ENCODE measurements at places on chromosomes 7 and 10.

GRCh38 chr7:93145354-93145753, 2.8 kb downstream of the SAMD9L start:
- DNase-seq: no peak

GRCh38 chr10:88281592-88282347, 301.3 kb downstream of the RNLS start:
- DNase-seq: no peak

DNA sequence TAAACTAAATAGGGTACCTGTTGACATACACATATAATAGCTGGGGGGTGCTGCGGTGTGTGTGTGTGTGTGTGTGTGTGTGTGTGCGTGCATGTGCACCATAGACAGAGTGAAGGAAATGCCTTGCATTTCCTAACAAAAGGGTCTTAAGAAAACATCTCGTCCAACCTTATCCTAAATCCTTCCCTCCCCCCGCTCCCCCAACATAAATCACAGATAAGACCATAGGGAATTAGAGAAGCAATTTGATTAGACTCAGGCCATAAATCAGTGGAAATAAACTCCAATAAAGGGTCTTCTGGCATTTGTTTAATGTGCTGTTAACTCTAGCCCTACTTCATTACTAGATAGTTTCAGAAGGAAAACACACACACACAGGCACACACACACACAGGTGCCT, 148.5 kb downstream of the PPP1R17 start:
- no peak for DNase-seq

GRCh38 chr7:102830197-102830596, 81.4 kb downstream of the FAM185A start:
- no peak for DNase-seq

DNA sequence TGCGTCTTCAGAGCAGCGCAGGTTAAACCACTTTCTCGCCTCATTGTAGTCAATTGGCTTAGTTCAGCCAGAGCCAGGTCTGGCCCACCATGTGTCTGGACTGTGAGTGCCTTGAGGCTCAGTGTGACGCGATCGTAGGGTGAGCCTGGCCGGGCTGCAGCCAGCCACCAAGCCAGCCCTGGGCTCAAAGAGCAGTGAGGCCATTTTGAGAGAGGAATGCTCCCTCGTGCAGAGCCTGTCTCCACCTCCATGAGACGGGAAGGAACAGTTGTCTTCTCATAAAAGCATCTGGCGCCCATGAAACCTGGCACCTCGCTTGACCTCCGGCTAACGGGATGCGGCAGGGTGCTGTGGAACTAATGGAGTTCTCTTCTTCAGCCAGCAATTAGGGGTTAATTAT, 34.5 kb downstream of the LHPP start:
- DNase-seq: no peak

DNA sequence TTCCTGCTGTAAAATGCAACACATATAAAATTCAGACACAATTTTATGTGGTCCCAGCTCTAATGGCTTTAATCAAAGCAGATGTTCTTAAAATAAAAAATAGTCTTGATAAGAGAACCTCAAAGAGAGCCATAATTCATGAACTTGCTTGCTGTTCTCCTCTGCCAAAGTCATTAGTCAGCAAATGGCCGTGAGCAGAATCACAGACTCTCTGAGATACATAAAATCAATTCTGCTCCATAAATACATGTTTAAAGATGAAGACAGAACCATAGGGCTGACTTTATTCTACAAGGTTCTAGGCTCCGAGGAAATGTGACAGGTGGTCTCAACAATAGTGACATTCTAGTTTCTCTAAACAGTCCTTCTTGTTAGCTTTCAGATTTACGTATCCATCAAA, 29.8 kb downstream of the HSPA12A start:
- no peak for DNase-seq

- DNase-seq: no peak
Observed at GRCh38 chr7:7212612-7213011, 30.3 kb downstream of the C1GALT1 start.

GRCh38 chr10:48475943-48476278, 129.0 kb downstream of the ARHGAP22 start:
- no peak for DNase-seq

GRCh38 chr10:95208702-95209391, 14.8 kb downstream of the ACSM6 start:
- no peak for DNase-seq

GRCh38 chr7:76392531-76393115, 16.9 kb downstream of the SSC4D start:
- no peak for DNase-seq

- DNase-seq: no peak
Observed at GRCh38 chr7:73433924-73434700, 534 bp downstream of the FZD9 start.

DNA sequence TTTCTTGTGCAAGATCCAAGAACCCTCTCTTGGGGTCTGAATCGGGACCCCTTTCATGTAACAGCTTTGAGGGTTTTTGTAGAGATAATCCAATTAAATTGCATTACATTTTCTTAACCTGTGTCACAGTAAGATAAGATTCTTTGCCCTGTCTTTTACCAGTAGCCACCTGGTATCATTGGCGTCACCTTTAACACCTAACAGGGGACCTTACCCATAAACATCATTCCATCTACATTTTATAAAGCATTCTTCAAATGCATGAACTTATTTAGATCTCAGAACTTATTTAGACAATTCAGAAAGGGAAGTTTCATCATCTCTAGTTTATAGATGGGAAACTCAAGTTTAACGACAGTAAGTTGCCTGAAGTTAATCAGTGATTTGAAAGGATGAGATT, 106.4 kb upstream of the KLF6 start:
- no peak for DNase-seq

- no peak for DNase-seq
Observed at GRCh38 chr7:139422126-139422525, 61.3 kb downstream of the KLRG2 start.

DNA sequence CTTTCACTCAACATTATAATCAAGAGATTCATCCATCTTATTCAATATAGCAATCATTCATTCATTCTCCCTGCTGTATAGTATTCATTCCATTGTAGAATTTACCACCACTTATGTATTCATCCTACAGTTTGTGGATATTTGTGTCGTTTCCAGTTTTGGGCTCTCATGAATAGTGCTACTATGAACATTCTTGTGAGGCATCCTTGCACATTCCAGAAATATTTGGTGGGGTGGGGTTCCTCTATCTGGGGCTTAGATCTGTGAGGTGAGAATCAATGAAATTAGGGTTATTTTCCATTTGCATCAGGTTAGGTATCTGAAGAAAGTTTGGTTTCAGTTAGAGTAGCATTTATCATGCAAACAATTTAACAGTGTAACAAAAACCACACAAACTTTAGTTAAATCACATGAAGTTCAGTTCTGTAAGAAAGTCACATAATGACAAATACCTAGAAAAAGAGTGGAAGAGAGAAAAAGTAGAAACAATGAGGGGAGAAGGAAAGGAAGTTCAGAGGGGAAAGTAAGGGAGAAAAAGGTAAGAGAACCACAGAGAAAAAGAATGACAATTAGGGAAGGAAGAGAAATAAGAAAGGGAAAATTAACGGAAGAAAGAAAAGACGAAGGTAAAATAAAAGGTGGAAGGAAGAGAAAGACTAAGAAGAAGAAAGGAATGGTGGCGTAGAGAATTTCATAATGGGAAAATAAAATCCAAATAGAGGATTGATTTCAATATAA, 25.3 kb upstream of the CBLL1 start:
- DNase-seq: no peak

DNA sequence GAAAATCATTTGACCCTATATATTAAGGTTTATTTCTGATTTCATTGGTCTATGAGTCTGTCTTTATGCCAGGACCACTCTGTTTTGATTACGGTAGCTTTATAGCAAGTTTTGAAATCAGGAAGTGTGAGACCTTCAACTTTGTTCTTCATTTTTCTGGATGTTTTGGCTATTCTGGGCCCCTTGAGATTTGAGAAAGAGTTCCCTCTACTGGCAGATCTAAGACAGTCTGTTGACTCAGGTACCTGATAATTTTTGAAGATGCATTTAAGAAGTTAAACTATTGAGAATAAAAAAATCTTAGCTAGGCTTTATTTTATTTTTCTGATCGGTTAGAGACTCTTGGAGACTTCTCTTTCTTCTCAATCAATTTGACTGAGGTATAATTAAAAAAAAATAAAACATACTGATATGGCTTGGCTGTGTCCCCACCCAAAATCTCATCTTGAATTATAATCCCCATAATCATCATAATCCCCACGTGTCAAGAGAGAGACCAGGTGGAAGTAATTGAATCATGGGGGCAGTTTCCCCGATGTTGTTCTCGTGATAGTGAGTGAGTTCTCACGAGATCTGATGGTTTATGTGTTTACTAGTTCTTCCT, 209.2 kb downstream of the SNX10 start:
- DNase-seq: no peak

DNA sequence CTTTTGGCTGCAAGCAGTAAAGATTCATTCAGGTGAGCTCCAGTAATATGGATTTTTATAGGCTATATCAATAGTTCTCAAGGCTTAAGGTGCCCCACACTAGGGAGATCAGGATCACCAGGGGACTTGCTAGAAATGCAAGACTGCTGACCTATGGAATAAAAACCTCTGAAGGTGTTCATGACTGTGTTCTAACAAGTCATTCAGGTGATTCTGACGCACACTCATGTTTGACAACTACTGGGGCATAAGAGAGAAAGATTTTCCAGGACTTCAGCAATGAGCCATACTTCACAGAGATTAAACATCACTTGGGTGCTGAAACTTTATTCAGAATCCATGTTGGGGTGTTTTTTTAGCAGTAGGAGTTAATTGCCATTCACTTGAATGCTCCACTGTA, 4.8 kb upstream of the TAS2R38 start:
- DNase-seq: no peak

GRCh38 chr7:142745745-142746144, 3.5 kb upstream of the PRSS1 start:
- DNase-seq: no peak

DNA sequence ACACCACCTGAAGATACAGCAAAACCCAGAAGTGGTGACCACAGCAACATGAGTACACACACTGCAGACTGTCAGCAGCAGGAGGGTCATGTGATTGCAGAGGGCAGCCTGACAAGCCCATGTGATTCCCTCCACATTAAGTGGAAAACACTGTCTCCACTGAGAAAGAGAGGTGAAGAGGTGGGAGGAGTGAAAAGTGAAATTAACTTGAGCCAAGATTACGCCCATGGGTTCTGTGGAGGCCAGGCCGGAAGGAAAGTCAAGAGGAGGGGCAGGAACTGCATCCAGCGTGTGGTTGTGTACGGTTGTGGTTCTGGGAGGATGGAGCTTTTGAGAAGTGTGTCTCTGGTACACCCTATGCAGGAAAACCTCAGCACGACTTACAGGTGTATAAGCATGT, 138.5 kb downstream of the PLXNA4 start:
- no peak for DNase-seq

DNA sequence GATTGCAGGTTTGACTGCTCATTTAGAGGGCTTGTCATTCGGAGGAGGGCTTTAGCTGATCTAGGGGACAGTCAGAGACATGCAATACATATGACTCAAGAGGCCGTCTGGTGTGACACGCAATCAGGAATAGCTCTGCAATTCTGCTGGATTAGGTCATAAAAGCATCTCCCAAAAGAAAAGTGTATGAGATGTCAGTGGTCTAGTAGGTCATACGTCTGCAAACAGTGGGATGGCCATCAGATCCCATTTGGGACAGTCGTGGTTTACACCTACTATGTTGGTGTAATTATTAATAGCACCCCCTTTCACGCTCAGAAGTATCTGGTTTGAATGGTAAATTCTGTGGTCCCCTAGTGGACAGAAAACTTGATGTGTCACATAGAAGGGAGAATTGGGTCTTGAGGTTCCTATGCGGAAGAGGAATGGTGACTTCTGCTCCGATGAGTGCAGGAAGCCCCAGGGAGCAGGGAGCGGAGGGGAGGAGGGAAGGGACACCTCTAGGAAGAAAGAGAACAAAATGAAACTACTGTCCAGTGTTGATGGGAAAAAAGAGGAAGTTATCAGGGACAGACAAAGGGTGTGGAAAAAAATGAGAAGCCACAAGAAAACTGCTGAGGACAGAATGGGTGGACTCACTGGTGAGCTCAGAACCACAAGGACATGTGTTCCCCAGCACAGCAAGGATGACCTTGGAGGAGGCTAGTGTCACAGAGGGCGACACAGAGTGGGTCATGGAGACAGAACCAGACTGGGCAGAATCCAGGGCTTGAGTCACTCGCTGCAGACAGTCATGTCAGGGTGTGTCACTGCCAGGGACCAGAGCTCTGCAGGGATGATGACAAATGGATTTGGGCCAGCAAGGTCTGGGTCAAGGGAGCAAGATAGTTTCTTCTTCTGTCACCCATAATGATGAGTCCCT, 59.9 kb downstream of the MAP3K8 start:
- DNase-seq: no peak

- no peak for DNase-seq
Observed at GRCh38 chr7:31043051-31043471, 9.0 kb upstream of the ADCYAP1R1 start.

- DNase-seq: no peak
Observed at GRCh38 chr7:28961972-28962371, 3.8 kb upstream of the TRIL start.

- DNase-seq: no peak
Observed at GRCh38 chr10:88110822-88111221, 247.4 kb downstream of the PTEN start.

- no peak for DNase-seq
Observed at GRCh38 chr7:50085344-50085743, 7.7 kb downstream of the ZPBP start.

GRCh38 chr10:107561136-107561650, 396.7 kb upstream of the SORCS1 start:
- no peak for DNase-seq

GRCh38 chr10:88608052-88608732, 21.6 kb downstream of the LIPJ start:
- no peak for DNase-seq

DNA sequence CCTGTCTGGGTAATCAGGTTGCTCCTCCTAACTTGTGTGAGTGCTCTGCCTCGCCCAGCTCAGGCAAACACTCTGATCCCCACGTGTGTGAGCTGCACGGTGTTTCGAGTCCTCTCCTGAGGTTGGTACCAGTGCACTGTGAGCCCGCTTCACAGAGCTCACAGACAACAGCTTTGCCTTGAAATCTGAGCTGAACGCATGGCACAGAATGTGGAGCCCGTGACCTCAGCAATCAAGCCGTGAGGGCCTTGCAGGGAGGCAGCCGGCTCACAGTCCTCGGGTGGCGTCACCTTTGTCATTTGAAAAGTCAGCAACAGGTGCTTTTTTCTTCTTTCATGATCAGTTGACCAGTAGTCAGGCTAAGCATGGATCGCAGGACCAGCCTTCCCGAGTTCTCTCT, 60.2 kb upstream of the ADGRA1 start:
- no peak for DNase-seq

GRCh38 chr7:2399848-2400587, 3.4 kb upstream of the CHST12 start:
- DNase-seq: no peak

DNA sequence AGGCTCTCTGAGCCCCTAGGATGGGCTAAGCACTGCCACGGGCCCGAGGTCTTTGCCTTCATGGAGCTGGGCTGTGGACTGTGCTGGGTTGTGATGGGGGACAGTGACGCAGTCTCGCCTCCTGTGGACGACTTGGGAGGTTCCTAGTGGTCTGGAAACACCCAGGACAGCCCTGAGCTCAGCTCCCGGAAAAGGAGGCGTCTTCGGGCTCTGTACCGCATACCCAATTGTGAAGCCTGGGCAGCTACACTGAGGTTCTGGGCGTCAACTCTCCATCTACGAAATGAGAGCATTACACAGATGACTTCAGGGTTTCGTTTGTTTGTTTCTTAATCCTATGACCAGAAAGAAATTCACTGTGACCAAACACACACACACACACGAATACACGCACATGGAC, 79.6 kb upstream of the KAT6B start:
- no peak for DNase-seq

- DNase-seq: no peak
Observed at GRCh38 chr10:132176623-132177500, 9.9 kb upstream of the DPYSL4 start.

- no peak for DNase-seq
Observed at GRCh38 chr10:85362401-85362800, 1004.2 kb downstream of the GRID1 start.
